Endothelial cell (in vitro differentiated cells): ENCODE measurements at places on chromosomes 5 and 9. TPM values are rescaled to one million over a fixed set of nuclear protein-coding genes. Genes with fewer than 3 reads are reported as not detected.

GRCh38 chr5:107321906-107322305, 348.8 kb downstream of the EFNA5 start:
- H3K4me1 ChIP-seq = peaks cover 23% of the 10 kb centered on the region
- no peak overlapping the region for H3K4me3 ChIP-seq
- H3K27me3 ChIP-seq = peaks cover 2% of the 10 kb centered on the region
- no peak for DNase-seq
- H3K36me3 ChIP-seq = no peaks in the 10 kb centered on the region

GRCh38 chr5:69242215-69242927, 7.7 kb downstream of the CDK7 start:
- H3K4me3 ChIP-seq = no peak overlapping the region
- no peaks in the 10 kb centered on the region for H3K27me3 ChIP-seq
- H3K4me1 ChIP-seq = peaks cover under 1% of the 10 kb centered on the region
- peaks cover 9% of the 10 kb centered on the region for H3K36me3 ChIP-seq
- no peak for DNase-seq
- no peak overlapping the region for H3K27ac ChIP-seq

- H3K27ac ChIP-seq = no peak overlapping the region
- no peaks in the 10 kb centered on the region for H3K36me3 ChIP-seq
- DNase-seq = no peak
- no peak overlapping the region for H3K4me3 ChIP-seq
- H3K27me3 ChIP-seq = peaks cover 3% of the 10 kb centered on the region
Measured at GRCh38 chr9:86796666-86797065, 150.6 kb downstream of the GAS1 start.

DNA sequence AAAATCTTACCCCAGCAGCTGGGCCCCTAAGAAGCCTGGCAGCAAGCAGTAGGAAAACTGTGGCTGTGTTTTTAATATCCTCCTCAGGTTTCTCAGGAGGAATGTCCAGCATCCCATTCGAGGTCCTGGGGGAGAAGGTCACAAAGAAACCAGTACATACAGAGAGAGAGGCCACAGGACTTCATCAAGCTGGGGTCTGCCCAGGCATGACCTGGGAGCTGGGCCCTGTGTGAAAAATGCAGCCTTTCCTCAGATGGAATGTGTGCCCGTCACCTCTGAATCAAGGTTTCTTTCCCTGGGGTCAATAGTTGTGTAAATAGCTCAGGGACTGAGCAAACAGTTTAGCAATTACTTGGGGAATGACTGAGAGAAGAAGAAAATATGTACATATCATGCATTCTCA, 33.9 kb upstream of the RAD23B start:
- peaks cover 4% of the 10 kb centered on the region for H3K4me1 ChIP-seq
- no peaks in the 10 kb centered on the region for H3K36me3 ChIP-seq
- H3K27ac ChIP-seq = no peak overlapping the region
- peaks cover 3% of the 10 kb centered on the region for H3K27me3 ChIP-seq
- no peak for DNase-seq

SNX18 gene
- 22.3 TPM for total RNA-seq

- H3K4me3 ChIP-seq = no peak overlapping the region
- DNase-seq = no peak
- no peak overlapping the region for H3K27ac ChIP-seq
Measured at GRCh38 chr5:125311743-125312142, 565.3 kb upstream of the ZNF608 start.

MARCOL gene
- not detected for total RNA-seq

CTNND2 gene
- 3.6 TPM for total RNA-seq

DNA sequence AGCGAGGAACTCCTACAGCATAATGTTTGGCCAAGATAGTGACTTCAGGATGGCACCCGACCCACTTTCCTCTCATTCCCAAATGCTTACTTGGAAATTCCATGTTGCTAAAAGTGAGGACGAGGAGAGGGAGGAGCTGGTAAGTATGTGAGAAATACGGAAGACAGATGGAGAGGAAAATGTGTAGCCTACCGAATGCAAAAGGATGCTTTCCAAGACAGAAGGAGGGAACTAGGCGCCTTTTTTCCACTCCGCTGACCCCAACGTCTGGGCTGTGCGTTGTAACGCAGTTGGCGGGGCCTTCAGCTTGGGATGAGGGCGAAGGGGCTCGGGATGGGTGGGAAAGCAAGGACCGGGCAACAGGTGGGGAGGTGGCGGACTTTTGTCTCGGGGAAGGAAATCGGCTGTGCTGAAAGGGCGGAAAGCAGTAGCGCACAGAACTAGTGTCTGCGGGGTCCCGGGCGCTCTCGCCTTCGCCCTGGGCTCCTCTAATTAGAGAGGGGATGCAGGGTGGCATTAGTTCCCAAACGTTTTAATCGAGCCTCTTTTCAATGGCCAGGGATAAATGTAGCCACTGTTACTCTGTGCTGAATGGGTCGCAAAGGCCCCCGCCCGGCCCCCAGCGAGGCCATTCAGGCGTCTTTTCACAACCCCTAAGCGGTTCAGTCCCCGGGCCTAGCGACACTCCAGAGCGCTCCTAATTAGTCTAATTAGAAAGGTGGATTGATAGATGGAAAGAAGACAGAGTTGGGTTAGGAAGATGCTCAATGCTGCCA, 12.6 kb downstream of the FOXD1 start:
- H3K36me3 ChIP-seq = peaks cover 5% of the 10 kb centered on the region
- peaks cover 9% of the 10 kb centered on the region for H3K4me1 ChIP-seq
- H3K27me3 ChIP-seq = peaks cover 24% of the 10 kb centered on the region
- H3K27ac ChIP-seq = no peak overlapping the region

DOCK8 gene
- 8.3 TPM for total RNA-seq

ARID3C gene
- not detected for total RNA-seq

- no peaks in the 10 kb centered on the region for H3K36me3 ChIP-seq
- peaks cover 8% of the 10 kb centered on the region for H3K27me3 ChIP-seq
- H3K4me1 ChIP-seq = peaks cover 11% of the 10 kb centered on the region
- H3K4me3 ChIP-seq = no peak within 1 kb of the TSS
- DNase-seq = peak; percentile 97
Measured at GRCh38 chr9:23826120-23826629, at the start of gene ELAVL2. ELAVL2 (minus strand) TSS chr9:23826240; CDS start chr9:23762234, 64,006 bp downstream.

DNA sequence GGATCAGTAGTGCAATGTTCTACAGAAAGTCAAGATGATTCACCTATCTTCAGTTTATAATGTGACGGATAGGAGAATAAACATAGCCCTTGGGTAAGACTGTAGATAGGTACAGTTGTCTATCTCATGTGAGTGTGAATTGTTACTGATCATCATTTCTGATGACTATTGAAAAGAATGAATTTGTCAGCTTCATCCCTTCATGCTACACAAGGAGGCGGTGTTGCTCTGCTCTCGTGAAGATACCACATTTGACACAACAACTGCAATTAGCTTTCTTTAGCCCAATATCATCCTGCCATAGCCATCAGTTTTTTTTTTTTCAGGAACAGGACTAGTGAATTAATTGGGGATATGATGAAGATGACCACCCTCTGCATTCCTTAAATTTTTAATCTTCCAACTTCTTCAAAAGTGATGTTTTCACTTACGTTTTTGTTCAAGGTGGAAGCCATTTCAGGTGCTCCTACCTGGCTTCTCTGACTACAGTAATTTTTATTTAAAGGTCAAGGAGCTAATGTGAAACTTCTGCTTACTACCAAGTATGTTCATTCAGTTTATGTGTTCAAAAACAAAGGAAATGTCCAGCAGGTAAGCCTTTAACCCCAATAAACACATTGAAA, 152.9 kb upstream of the MOCS2 start:
- no peaks in the 10 kb centered on the region for H3K4me1 ChIP-seq
- H3K27me3 ChIP-seq = no peaks in the 10 kb centered on the region
- H3K27ac ChIP-seq = no peak overlapping the region
- peak; percentile 45 for DNase-seq

- no peaks in the 10 kb centered on the region for H3K4me1 ChIP-seq
- no peaks in the 10 kb centered on the region for H3K27me3 ChIP-seq
- H3K36me3 ChIP-seq = no peaks in the 10 kb centered on the region
- no peak overlapping the region for H3K4me3 ChIP-seq
- no peak overlapping the region for H3K27ac ChIP-seq
- DNase-seq = no peak
Measured at GRCh38 chr5:117072439-117072838, 497.8 kb upstream of the SEMA6A start.

SYK gene
- 0.36 TPM for total RNA-seq

DNA sequence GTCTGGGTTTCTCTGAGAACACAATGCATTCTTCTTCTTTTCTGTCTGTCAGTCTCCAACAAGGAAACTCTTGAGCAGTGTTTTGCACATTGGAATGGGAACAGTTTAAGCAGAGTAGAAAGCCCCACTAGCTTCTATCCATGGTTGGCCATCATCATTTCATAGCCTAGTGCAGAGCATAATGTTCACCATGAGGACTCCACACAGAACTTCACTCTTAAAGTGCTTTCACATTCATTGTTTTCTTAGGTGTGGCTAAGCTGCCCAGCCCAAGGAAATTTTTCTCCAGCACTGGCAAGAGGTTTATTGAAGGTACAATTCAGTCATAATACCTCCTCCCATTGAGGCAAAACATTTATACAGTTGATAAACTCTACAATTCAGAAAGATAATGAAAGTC, 503.0 kb upstream of the CD180 start:
- no peak for DNase-seq
- peaks cover 6% of the 10 kb centered on the region for H3K36me3 ChIP-seq
- H3K27me3 ChIP-seq = no peaks in the 10 kb centered on the region

GRCh38 chr5:172854451-172854871, 20.4 kb downstream of the ERGIC1 start:
- peaks cover 8% of the 10 kb centered on the region for H3K27me3 ChIP-seq
- H3K27ac ChIP-seq = no peak overlapping the region
- no peak for DNase-seq
- H3K4me1 ChIP-seq = peaks cover 17% of the 10 kb centered on the region
- H3K36me3 ChIP-seq = peaks cover 13% of the 10 kb centered on the region
- no peak overlapping the region for H3K4me3 ChIP-seq

DNA sequence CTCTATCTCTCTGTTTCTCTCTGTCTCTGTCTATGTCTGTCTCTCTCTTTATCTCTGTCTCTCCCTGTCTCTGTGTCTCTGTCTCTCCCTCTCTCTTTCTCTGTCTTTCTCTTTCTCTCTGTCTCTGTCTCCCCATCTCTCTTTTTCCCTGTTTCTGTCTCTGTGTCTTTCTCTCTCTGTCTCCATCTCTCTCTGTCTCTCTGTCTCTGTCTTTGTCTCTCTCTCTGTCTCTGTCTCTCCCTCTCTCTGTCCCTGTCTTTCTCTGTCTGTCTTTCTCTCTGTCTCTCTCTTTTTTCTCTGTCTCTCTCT, 2.1 kb upstream of the SLC6A19 start:
- H3K27ac ChIP-seq = no peak overlapping the region
- no peak overlapping the region for H3K4me3 ChIP-seq
- peaks cover 9% of the 10 kb centered on the region for H3K27me3 ChIP-seq
- no peak for DNase-seq

- H3K36me3 ChIP-seq = no peaks in the 10 kb centered on the region
- no peaks in the 10 kb centered on the region for H3K27me3 ChIP-seq
- H3K27ac ChIP-seq = no peak overlapping the region
Measured at GRCh38 chr5:39447968-39448367, 23.2 kb upstream of the DAB2 start.

KIF20A gene
- total RNA-seq = 10.3 TPM

GRCh38 chr9:99748676-99749075, 73.0 kb upstream of the NR4A3 start:
- H3K27ac ChIP-seq = no peak overlapping the region
- no peak overlapping the region for H3K4me3 ChIP-seq
- H3K27me3 ChIP-seq = no peaks in the 10 kb centered on the region

PAPPA gene
- 1.4 TPM for total RNA-seq

GRCh38 chr9:85204176-85204575, 534.6 kb downstream of the NTRK2 start:
- H3K27ac ChIP-seq = no peak overlapping the region
- peaks cover 1% of the 10 kb centered on the region for H3K27me3 ChIP-seq
- DNase-seq = no peak
- no peaks in the 10 kb centered on the region for H3K36me3 ChIP-seq
- H3K4me3 ChIP-seq = no peak overlapping the region
- no peaks in the 10 kb centered on the region for H3K4me1 ChIP-seq

DNA sequence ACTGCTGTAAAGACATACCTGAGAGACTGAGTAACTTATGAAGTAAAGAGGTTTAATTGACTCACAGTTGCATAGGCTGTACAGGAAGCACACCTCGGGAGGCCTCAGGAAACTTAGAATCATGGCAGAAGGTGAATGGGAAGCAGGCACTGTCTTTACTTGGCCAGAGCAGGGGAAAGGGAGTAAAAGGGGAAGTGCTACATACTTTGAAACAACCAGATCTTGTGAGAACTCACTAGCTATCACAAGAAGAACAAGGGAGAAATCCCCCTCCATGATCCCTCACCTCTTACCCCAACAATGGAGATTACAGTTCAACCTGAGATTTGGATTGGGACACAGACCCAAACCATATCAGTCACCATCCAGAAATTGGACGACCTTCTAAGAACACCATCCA, 1285.8 kb upstream of the CDH9 start:
- no peak for DNase-seq
- H3K36me3 ChIP-seq = no peaks in the 10 kb centered on the region
- H3K4me1 ChIP-seq = peaks cover 5% of the 10 kb centered on the region
- H3K27ac ChIP-seq = no peak overlapping the region

GABRP gene
- 23.5 TPM for total RNA-seq

TYRP1 gene
- 0.23 TPM for total RNA-seq

PAEP gene
- total RNA-seq = not detected

ELOVL7 gene
- total RNA-seq = 4.4 TPM

PCDHGB2 gene
- 11.1 TPM for total RNA-seq

GRCh38 chr5:951940-952596, 56.5 kb upstream of the NKD2 start:
- H3K4me3 ChIP-seq = no peak overlapping the region
- H3K27ac ChIP-seq = no peak overlapping the region
- peaks cover 7% of the 10 kb centered on the region for H3K27me3 ChIP-seq
- peaks cover 4% of the 10 kb centered on the region for H3K4me1 ChIP-seq
- no peak for DNase-seq

EXOC3 gene
- total RNA-seq = 43.9 TPM

DNA sequence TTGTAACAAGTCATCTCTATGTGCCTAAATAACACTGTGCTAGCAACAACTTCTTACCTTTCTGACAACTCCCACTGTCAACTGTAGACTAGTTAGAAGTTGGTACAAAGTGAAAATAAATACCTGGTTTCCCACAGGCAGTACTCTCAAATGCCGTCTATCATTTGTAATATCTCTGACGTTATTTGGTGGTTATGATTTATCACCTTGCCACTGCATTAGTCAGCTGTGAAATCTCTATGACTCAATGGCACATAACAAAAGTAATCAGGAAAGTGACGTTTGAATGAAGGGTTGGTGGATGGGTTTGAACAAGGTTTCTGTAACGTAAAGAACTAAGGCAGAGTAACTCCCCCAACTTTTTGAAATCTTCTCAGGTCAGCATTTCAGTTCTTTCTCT, 592.3 kb downstream of the MAT2B start:
- no peaks in the 10 kb centered on the region for H3K27me3 ChIP-seq
- H3K27ac ChIP-seq = no peak overlapping the region
- no peaks in the 10 kb centered on the region for H3K4me1 ChIP-seq
- no peak for DNase-seq

GRCh38 chr9:70147651-70148050, 104.0 kb downstream of the MAMDC2 start:
- peaks cover 1% of the 10 kb centered on the region for H3K27me3 ChIP-seq
- H3K36me3 ChIP-seq = no peaks in the 10 kb centered on the region
- no peak for DNase-seq
- H3K4me1 ChIP-seq = peaks cover 6% of the 10 kb centered on the region
- no peak overlapping the region for H3K27ac ChIP-seq
- H3K4me3 ChIP-seq = no peak overlapping the region
